ENCODE measurements at places on chromosomes 7 and 10. TPM values are rescaled to one million over a fixed set of nuclear protein-coding genes. Genes with fewer than 3 reads are reported as not detected.

DNA sequence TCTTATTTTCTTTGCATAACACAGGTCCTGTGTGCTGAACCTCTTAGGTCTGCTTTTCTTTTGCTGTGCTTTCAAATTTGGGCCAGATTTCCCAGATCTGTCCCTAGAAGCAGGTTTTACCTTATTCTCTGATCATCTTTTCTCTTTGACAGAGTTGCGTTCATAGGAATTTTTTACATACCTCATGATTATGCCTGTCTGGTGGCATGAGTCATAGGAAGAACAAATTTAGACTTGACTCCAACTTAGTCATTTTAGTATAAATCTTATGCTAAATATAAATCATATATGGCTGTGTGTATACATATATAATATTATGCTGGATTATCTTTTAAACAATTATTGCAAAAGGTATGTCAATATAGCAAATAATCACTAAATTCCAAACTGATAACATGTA, 1038.9 kb downstream of the GRM8 start:
- no peak for DNase-seq

DNA sequence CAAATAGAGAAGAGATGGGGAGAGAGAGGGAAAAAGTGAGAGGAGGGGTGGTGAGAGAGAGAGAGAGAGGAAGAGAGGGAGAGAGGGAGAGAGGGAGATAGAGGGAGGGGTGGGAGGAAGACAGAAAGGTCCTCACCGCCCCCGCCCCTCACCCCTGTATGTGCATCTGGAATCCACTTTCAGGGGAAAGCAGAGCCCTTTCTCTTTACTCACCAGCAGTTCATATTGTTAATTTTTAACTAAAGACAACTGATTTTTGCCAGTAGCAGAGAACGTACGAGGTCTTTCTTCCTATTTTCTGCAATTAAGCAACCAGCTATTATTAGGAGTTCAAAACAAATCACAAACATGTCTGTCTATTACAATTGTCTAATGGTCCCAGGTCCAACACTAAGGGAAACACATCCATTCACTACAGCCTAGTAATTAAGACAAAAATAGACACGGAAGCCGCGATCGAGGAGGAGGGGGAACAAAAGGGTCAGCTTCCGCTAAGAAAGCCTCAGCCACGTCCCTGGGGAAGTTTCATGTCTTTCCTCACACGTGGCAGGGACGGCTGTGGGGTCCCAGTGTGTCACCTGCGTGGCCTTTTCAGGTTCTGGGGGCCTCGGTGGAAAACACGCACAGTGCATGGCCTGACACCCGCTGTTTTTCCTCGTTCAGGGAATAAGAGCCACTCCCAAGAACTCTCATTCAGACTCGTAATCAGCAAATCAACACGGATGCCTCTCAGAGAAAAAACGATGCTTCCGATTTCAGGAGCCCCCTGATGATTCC, 572.0 kb downstream of the PTPRN2 start:
- DNase-seq: peak; percentile 12

The DGKB gene
- polyA plus RNA-seq: 0.22 TPM

The SCIN gene
- polyA plus RNA-seq: 5.8 TPM

- DNase-seq: no peak
Measured at GRCh38 chr10:116256752-116257259, 16.2 kb downstream of the GFRA1 start.

The MIOS gene
- 39.9 TPM for polyA plus RNA-seq

The SMC3 gene
- 55.6 TPM for polyA plus RNA-seq

- DNase-seq: no peak
Measured at GRCh38 chr7:46581268-46581667, 660.2 kb upstream of the IGFBP3 start.

- DNase-seq: peak; percentile 38
Measured at GRCh38 chr7:91265693-91266066, 1.4 kb downstream of the FZD1 start.

- DNase-seq: no peak
Measured at GRCh38 chr10:63467841-63468240, 2.1 kb upstream of the JMJD1C start.

The MBLAC1 gene
- polyA plus RNA-seq: 1.7 TPM

GRCh38 chr10:48335788-48336187, 29.3 kb downstream of the MAPK8 start:
- no peak for DNase-seq

The PHF14 gene
- 73.2 TPM for polyA plus RNA-seq

The PLEKHS1 gene
- polyA plus RNA-seq: 0.27 TPM

The COL13A1 gene
- 55.5 TPM for polyA plus RNA-seq

The NCF1 gene
- 2.3 TPM for polyA plus RNA-seq

The INHBA gene
- 0.76 TPM for polyA plus RNA-seq

The PRPS1L1 gene
- polyA plus RNA-seq: not detected

The MALSU1 gene
- 47.5 TPM for polyA plus RNA-seq

GRCh38 chr10:75531571-75532031, 100.2 kb downstream of the LRMDA start:
- DNase-seq: no peak

- no peak for DNase-seq
Measured at GRCh38 chr10:1939016-1939415, 201.7 kb upstream of the ADARB2 start.

DNA sequence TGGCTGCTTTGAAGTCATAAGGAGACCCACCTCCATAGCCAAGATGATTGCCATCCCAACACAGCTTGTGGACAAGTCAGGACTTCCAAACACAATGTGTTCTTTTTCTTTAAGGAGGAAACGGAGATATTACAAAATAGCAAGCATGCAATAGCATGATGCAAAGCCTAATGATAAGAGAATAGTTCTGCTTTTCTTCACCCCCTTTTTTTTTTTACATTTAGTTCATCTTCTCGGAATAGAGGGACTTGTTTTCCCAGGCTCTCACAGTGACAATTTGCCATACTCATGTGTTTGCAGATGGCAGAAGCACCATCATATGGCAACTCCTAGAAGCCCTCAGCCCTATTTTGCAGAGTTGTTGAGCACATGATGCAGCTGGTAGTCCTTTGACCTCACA, 119.8 kb downstream of the ITGB8 start:
- DNase-seq: no peak

The STEAP4 gene
- polyA plus RNA-seq: 6.2 TPM

GRCh38 chr10:22054961-22055360, 51.4 kb upstream of the DNAJC1 start:
- DNase-seq: no peak

GRCh38 chr7:110373859-110374258, 717.1 kb upstream of the LRRN3 start:
- no peak for DNase-seq

The HSPA12A gene
- polyA plus RNA-seq: 12.8 TPM

DNA sequence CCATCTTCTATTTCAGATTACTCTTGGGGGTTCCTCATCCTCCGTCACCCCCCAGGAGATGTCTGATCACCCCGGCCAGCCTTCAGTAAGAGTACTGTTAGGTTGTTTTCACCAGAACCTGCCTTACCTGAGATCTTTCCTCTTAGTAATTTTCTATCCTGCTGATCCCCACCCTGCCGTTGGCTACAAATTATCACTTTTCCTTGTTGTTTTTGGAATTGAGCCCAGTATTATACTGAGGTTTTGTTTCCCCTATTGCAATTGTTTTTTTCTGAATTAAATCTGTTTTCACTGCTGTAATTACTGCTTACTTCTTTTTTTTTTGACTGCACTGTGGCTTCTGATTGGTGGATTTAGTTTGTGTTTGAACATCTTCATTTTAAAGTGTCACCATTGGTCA, 14.7 kb downstream of the SPAM1 start:
- no peak for DNase-seq

GRCh38 chr7:7897509-7897908, 71.1 kb upstream of the GLCCI1 start:
- DNase-seq: no peak

DNA sequence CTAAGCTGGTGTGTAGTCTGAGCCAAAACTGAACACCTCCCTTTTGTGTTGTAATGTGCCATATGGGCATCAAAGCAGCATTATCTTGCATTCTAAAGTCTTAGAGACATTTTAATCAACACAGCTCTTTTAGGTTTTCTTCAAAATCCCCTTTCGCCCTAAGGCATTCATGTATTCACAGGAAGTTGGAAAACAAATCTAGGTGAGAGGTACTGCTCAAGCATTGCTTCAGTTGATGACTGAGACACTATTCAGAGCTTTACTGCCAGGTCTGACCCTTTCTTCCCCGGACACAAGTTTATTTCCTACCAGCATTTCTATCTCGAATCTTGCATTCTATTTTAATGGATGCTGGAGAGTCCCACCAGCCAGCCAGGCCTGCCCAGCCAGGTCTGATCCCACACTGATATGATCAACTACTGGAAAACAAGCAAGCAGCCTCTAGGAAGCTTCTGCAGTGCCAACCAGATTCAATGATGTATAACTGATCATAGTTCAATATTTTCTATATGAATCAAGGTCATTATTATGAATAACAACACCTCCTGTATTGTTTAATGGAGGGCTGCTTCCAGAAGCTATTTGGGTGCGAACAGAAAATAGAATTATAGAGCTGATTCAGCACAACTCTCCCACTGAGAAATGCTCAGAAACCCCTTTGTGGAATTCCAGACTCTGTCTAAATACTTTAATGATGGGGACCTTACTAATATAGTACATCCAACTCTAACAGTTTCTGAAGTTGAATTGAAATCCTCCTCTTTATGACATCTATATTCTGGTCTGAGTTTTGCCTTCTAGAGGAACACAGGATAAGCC, 4.0 kb upstream of the BRAF start:
- no peak for DNase-seq

GRCh38 chr10:115355162-115355760, 262.1 kb downstream of the ATRNL1 start:
- peak; percentile 36 for DNase-seq

DNA sequence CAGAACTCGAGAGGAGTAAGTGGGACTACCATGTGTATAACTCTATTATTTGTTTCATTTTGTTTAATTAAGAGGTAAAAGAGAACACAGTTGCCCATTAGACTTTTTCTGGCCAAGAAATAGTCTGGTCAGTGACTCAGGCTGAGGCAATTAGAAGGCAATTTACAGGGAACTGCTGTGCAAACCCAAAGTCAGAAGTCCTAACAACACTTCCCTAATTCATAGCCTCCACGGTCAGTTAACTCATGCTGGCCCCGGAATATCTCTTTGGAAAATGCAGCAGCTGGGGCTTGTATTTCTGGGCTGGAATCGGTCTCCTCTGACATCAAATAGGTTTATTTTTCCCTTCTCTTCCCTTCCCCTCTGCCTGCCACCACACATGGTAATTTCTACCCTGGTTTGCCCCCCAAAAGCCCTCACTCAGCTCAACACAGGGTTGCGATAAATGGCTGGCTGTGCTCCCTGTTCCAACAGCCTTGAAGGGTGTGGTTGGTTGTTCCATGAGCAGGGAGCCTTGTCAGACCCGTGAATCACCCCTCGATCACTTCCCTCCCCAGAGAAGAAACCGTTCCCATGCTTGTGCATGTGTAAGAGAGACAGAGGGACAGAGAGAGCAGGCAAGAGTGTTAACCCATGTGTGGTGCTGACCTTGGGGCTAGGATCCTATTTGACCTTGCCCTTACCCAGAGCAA, 5.3 kb downstream of the SH3PXD2A start:
- no peak for DNase-seq

DNA sequence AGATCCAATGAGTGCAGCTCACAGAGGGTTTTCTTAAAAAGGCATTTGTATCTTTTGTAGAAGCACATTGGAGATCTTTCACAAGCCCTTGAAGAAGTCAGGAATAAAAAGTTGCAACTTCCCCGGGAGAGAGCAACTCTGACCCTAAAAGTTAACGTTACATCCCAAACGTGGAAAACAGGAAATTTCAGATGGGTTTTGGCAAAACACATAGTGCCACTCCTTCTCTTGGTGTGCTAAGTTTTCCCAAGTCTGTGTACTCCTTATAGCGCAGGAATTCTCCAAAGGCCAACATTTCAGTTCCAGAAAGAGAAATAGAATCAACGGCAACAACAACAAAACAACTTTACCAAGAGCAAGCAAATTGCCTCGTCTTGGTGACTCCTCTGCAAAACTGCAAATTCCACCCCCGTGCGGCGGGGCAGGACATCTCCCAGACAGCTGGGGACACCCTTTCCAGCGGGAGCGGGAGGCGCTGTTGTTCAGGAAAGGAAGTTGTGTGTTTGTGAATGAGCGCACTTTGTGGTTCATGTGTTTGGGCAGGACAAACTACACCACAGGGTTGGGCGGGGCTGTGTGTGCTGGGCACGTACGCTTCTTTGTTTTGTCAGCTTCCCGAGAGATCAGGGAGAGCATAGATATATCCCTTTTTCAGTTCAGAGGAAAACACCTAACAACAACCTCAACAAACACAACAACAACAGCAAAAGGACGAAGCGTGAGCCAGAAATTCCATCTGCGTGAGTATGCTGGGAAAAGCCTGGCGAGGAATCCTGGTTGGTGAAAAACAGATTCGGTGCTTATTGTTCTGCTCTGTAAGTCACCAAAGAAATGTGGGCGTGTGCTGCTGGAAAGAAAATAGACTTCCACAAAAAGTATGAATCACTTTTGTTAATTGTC, 294.7 kb upstream of the PITRM1 start:
- DNase-seq: no peak

GRCh38 chr7:66467887-66468286, 160.8 kb upstream of the KCTD7 start:
- DNase-seq: no peak

DNA sequence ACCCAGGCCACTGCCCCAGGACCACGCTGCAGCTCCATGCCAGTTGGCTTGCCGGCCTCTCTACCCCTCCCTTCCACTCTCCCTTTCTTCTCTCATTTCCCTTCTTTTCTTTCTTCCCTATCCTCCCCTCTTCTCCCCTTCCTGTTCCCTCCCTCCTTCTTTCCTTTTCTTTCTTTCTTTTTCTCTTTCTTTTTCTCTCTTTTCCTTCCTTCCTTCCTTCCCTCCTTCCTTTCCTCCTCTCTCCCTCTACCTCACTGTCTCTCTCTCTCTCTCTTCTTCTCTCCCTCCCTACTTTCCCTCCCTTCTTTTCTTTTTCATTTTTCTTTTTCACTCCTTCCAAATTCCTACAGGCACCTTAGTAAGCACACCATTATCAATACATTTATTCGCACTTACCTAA, 30.3 kb upstream of the R3HCC1L start:
- no peak for DNase-seq

DNA sequence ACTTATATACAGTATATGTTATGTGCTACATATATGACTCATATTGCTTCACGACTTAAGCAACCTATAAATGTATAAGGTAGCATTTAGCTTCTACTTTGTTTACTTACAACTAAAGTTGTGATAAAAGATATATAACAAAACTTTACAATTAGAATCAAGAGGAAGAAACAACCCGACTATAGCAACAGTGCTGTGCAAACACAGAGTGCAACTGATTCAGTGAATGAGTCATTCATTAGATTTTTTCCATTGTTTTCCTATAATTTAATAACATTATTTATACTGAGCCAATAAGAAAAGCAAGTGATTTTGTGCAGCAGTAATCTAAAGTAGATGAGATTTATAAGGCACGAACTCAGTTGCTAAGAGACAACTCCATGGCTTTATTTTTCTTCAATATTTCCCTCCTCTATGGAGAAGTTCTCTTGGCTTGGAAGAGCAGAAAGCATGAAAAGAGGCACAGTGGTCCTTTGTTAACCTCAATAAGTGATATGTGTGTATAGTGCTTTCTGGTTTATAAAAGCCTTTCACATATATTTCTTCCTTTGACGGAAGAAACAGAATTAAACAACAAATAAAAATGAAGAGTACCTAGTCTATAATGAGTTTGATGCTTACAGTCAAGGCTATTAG, 19.8 kb downstream of the CEP41 start:
- DNase-seq: no peak

- no peak for DNase-seq
Measured at GRCh38 chr10:101670635-101671034, 24.3 kb downstream of the FBXW4 start.
